ENCODE measurements at places on chromosomes 5 and 9. TPM values are rescaled to one million over a fixed set of nuclear protein-coding genes. Genes with fewer than 3 reads are reported as not detected.

DNA sequence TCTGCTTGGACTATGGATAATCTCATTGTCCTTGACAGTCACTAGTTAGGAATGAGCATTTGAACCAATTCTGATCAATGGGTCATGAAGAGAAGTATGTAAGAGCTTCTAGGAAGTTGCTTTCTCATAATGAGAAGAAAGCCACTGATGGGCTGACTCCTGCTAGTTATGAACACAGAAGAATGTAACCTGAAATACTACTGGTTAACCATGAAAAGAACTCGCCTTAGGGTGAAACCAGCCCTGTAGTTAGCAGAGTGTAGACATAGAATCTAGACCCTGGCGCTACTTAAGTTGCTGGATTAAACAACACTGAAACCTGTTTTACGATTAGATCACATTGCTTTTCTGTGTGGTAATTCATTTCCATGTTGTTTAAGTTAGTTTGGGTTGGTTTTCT is 26.6 kb downstream of the SLF1 start:
- no peak for DNase-seq

DNA sequence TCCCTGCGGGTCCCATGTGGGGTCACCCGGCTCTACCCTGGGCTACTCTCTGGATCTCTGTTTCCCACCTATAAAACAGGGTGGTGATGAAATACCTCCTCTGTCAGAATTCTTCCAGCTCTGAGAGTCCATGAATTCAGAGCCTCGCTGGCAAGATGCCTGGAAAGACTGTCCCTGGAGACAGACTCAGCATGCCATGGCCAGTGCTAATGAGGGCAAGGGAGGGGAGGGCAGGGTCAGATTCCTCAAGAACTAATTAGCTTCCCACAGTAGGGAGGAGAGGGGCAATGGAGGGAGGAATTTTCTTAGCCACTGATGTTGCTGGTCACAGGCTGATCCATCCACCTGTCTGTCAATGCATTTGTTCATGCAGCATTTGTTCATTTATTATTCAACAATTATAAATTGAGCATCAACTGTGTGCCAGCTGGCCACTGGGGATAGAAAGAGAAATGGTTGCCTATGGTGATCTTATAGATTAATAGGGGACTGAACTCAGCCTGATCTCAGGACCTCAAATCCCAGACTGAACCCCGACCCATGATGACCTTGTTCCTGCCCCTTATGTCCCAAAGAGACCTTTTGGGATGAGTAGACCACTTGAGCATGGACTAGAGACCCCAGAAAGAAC is 4.7 kb downstream of the SYNPO start:
- DNase-seq, result no peak

DNA sequence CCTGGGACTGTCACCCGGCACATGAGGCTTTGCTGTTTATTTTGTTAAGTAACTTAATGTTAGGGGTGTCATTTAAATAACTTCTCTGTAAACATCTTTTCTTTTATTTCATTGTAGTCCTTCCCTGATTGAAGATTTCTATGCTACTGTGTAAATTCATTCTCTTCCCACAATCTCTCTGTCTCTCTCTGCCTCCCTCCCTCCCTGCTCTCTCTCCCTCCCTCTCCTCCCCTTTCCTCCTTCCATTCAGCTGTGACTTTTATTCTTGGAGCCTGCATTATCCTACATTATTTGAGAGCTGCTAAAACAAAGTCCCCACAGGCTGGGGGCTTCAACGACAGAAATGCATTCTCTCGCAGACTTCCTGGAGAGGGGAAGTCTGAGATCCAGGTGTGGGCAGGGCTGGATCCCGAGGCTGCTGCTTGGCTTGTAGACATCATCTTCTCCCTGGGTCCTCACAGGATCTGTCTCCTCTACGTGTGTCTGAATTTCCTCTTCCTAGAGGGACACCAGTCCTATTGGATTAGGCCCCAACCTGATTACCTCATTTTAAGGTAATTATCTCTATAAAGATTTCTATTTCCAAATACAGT is 18.4 kb downstream of the UBE2QL1 start:
- no peak for DNase-seq

DNA sequence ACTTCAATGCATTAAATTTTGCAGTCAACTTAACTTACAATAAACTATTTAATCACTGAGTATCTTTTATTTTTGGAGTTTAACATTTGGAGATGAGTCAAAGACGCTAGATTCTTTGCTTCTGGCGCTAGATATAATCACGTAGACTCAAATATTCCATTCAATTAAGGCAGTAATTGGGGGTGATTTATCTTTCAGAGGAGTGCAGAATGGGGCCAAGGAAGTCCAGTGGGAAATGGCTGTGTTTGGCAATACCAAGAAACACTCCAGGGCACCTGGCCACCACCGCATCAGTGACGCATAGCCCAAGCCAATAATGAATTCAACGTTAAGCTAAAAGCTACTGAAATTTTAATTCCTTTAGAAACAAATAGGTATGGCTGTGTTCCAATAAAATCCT is 81.2 kb downstream of the PHAX start:
- DNase-seq, result no peak

- peak; percentile 84 for DNase-seq
Observed at GRCh38 chr9:104868687-104869404, 59.1 kb downstream of the ABCA1 start.

Gene CNOT6
- 24.1 TPM for total RNA-seq

Gene AJM1
- total RNA-seq, result 2.0 TPM

Gene IGIP
- total RNA-seq, result 4.4 TPM

Gene CCL19
- not detected for total RNA-seq
